ENCODE measurements at places on chromosomes 3 and 15.
A peak's percentile ranks its signal among the peaks of the same experiment; 100 is the strongest.

GRCh38 chr15:100999369-100999768, 80.2 kb downstream of the LRRK1 start:
- DNase-seq: peak; percentile 49

DNA sequence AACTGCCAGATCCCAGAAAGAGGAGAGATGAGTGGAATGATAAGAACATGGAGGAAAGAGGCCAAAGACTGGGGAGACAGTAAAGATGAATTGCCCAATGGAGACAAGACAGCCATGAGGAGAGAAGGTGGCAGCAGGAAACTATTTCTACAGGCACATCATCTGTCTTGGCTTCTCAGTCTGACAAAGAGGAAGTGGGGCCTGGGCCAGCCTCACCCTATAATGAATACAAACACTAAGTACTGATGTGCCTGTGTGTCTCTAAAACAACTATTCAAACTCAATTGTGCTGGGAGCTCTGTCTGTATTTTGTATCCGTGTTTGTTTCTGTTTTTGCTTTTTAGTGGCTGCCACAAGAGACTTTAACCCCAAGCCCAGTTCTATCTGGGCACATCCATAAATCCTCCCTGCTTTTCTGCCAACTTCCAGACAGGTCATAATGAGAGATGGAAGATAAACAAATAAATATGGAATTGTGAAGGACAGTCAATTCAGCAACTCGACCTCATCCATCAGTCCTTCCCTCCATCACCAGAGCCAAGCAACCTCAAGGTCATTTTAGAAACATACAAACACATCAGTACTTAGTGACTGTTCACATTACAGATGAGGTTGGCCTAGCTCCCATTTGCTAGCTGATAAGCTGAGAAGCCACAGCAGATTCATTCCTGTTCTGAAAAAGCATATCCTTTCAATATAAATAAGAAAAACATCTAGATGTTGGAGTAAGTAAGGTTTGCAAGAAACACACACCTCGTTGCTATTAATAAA, 116.7 kb downstream of the CADPS start:
- no peak for DNase-seq

GRCh38 chr3:155407971-155408370, 114.5 kb upstream of the STRIT1 start:
- DNase-seq: no peak

- DNase-seq: no peak
These were observed 212.2 kb downstream of the RBMS3 start for GRCh38 chr3:29493109-29493508.

- DNase-seq: no peak
These were observed 491.8 kb downstream of the ZPLD1 start for GRCh38 chr3:102926618-102927017.

DNA sequence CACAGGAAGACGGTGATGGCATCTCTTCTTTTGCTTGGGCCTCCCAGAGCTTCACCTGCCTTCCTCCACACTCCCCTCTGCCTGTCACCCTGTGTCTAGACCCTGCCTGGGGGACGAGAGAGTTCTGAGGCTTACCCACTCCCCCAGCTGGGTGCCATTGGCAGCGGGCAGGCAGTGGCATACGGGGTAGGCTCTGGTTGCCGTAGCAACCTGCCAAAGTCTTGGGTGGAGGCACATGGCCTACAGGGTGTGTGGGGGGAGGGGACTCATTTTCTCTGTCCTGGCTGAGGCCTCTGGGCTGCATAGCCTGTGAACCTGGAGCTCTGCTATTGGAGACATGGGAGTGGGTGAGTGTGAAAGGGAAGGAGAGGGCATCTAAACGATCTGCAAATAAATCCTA, 4.4 kb downstream of the INSYN1 start:
- no peak for DNase-seq

GRCh38 chr3:101780661-101781060, 1.6 kb downstream of the NXPE3 start:
- peak; percentile 65 for DNase-seq

GRCh38 chr15:68651916-68652525, 73.2 kb downstream of the CORO2B start:
- no peak for DNase-seq

- DNase-seq: no peak
These were observed 455 bp upstream of the ABHD17C start for GRCh38 chr15:80694611-80695098.

DNA sequence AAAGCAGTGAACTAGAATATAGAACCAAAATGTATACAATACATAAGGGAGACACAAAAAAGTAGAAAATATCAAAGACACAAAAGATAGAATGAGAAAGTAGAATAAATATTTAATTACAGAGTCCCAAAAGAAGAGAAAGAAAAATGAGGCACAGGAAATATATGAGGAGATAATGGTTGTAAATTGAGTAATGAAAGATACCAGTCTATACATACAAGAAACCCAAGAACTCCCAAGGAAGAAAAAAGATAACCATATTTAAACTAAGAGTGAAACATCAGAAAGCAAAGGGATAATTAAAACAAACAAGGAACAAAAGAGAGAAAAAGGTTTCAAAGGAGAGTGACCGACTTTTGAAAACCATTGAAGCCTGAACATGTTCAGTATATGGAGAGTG, 47.3 kb downstream of the CPEB1 start:
- no peak for DNase-seq

DNA sequence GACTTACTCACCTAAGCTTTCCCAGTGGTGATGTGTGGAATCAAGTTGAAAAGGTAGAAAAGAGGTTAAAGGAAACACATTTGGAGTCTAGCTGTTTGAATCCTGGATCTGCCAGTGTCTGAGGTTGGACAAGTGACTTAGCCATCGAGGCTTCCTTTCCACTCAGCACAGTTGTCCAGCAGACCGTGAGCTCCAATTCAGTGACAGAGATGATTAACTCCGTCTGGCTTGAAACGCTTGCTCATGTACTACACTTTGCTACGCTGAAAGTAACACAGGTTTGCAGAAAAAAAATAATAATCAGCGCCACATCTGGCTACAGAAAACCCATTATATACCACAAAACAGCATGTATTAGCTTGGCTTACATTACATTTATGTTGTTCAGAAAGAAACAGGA, 364.9 kb upstream of the MCTP2 start:
- DNase-seq: no peak

DNA sequence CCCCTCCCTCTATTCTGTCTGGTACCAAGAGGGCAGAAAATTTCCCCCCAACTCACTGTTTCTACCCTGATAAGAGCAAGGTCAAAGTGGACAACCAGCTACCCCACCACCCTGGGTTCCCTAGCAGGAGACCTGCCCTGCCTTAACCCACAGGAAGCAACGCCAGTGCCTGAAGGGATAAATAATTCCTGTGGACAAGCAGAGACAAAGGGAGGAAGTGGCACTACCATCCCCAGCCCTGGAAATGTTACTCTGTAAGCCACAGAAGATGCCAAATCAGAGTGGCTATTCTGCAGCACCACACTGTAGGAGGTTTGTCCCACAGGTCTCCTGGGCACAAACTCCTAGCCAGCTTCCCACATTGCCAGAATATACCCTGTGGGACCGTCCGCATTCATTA, 80.1 kb downstream of the DNAH12 start:
- DNase-seq: no peak

- DNase-seq: no peak
These were observed 27.4 kb upstream of the FOXB1 start for GRCh38 chr15:59976480-59977271.

DNA sequence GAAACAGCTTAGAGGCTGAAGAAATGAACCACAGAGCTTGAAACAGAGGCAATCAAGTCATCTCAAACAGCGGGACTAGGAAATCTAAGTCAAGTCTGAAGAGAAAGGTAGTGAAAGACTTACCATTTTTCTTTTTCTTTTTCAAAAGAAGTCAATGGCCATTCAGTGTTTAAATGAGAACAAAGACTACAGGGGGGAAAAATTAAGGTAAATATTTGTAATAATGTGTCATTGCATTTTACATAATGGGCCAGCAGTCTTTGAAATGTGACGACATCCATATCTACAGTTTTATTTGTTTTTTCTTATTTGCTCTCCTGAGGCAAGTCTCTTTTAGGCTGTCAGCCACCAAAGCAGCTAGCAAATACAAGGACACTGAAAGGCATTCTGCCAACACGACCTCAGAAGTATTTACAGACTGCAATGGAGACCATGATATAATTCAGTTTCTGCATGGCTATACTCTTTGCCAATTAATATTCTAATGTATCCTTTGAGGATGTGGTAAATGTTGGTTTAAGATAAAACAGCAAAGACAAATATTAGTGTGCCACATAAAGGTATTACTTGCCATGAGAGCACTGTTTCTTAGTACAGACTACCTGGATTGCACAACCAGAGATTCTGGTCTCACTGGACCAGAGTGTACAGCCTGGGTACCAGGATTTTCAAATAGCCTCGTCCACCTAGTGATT, 307.0 kb upstream of the THBS1 start:
- no peak for DNase-seq

- DNase-seq: no peak
These were observed 53.6 kb upstream of the RPL35A start for GRCh38 chr3:197896421-197896820.
